ENCODE measurements at places on chromosomes 5 and 9. TPM values are rescaled to one million over a fixed set of nuclear protein-coding genes. Genes with fewer than 3 reads are reported as not detected.

GRCh38 chr9:128185979-128186965, 5.1 kb downstream of the CIZ1 start:
- DNase-seq: no peak

DNA sequence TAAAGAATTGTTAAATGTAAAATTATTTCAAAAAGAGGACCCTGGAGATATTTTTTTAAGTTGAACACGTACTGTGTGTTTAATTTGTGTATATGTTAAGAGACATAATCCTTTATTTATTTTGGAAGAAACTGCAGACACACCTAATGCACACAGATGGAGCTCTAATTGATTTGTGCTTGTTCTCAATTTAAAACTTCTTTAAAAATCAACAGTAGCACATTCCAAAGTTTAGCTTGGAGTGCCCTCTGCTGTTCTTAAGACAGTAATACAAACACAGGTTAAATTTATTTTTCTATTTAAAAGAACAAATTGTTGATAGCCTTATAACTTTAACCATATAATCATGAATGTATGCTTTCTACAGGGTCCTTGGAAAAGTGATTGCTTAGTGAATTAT, 277.6 kb upstream of the ADAMTS16 start:
- DNase-seq: peak; percentile 14

DNA sequence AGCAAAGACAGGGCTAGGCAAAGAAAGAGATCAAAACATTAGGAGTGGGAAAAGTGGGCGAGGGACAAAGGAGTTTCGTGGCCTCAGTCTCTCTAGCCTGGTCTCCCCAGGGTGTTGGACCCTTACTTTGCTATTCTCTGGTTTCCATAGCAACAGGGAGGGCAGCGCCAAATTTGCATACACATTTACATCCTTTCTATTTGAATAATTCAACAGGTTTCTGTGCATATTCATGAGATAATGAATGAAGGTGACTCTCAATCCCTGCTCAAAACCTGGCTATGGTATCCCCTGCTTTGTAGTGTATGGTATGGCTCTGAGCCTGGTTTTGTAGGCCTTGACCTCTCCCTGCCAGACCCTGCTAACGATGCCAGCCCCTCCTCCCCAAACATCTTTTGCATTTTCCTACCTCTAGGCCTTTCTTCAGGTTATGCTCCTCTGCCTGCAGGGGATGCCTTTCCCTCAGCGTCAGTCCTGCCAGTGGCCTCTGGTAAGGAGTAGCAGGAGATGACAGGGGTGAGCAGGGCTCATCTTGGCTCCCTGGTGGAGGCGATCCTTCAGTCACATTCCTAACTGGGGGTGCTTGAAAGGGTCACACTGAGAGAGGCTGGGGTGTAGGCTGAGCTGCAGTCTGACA, 9.8 kb downstream of the RPP25L start:
- no peak for DNase-seq

DNA sequence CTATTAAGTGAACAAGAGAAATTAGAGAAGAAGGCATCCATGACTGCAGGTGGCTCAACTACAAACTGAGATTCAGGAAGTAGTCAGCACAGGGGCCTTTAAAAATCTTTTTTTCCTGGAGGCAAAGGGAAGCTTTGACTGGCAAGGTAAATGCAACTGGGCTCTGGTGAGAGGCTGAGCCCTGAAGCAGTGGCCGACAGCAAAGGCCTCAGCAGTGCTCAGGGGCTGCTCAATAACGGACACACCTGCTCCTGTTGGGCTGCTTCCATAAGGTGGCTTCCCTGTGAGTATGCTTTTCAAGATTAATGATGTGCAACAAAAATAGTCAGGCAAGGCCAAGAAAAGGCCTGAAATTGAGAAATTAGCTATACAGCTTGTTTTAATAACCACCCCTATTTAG, 134.2 kb upstream of the RGMB start:
- no peak for DNase-seq

GRCh38 chr9:107218829-107219485, 64.1 kb upstream of the RAD23B start:
- no peak for DNase-seq

GRCh38 chr5:178113141-178113787, at the start of gene N4BP3:
N4BP3 (plus strand) TSS chr5:178113532; CDS start chr5:178119584, 6,052 bp downstream.
- peak; percentile 82 for DNase-seq

DNA sequence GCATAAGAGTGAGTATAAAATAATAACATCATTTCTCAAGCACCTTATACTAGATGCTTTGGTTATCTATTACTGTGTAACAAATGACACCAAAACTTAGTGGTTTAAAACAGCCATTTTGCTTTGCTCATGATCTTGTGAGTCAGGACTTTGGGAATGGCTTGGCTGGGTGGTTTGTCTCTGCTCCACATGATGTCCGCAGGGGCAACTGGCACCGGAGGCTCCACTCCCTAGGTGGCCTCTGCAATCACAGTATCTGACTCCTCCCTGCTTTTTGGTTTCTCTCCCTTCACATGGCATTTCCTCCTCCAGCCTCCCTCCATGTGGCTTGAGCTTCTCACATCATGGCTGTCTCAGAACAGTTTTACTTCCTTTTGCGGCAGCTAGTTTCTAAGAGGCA, 259.5 kb downstream of the GAS1 start:
- DNase-seq: no peak

DNA sequence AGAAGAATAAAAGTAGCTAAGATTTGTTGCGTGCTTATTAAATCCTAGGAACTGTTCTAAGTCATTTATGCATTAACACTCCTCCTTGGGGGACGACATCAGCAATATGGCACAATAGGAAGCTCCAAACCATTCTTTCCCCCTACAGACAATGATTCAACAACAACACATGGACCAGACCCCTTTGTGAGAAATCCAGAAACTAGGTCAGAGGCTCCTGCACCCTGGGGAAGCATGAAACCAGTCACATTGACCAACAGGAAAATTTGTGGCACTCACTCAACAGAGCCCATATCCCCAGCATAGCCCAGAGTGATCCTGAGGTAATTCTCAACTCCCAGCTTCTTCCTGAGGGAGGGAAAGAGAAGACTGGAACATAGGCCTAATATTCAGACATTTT, 294.4 kb downstream of the HINT1 start:
- no peak for DNase-seq

DNA sequence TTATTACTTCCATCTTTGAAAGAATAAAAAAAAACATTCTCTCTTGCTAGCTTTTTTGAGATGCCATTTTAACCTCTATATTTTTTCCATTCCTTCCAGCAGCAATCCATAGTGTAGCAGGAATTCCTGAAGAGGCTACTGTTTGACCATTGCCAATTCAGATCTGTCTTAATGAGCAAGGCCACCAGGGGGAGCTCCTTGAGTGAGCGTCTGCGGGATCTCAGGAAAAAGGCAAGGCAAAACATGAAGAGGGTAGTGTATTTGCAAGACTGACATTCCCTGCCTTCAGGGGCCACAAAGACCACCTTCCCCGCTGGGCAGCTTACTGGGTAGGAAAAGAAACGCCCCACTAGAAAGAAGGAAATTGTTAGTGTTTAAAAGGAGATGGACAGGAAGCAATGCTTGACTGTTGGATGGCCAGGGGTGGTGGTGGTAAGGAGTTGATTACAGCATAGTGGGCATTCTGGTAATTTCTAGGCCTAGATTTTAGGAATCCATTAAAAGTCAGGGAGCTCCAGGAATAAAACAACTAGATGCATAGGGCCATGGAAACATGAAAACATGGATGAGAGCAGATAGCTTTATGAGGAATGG, 206.6 kb upstream of the HAPLN1 start:
- DNase-seq: peak; percentile 23

DNA sequence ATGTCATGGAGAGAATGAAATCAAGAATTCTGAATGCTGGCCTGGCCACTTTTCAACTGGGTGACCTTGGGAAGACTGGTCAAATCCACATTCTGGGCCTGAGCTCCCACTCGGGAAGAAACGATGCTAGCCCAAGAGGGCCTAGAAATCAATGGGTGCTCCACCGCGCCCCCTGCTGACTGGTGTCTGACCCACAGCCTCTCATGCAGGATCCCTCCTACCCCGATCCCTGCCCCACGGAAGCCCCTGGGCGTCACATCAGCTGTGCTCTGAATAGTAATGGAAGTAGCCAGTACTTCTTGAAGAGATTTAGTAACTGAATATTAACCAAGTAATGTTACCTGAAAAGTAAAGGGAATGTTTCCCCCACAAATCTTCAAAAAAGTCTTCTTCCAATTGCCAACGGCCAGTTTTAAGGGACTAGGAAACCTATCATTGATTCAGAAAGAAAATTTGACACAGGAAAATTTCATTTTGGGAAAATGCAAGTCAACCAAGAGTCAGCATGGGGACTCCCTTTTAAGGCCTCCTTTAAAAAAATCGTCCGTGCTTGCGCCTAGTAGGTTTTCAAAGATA, 43.9 kb downstream of the CRB2 start:
- DNase-seq: no peak

- DNase-seq: no peak
Observed at GRCh38 chr9:109193974-109194556, 27.0 kb upstream of the FRRS1L start.

DNA sequence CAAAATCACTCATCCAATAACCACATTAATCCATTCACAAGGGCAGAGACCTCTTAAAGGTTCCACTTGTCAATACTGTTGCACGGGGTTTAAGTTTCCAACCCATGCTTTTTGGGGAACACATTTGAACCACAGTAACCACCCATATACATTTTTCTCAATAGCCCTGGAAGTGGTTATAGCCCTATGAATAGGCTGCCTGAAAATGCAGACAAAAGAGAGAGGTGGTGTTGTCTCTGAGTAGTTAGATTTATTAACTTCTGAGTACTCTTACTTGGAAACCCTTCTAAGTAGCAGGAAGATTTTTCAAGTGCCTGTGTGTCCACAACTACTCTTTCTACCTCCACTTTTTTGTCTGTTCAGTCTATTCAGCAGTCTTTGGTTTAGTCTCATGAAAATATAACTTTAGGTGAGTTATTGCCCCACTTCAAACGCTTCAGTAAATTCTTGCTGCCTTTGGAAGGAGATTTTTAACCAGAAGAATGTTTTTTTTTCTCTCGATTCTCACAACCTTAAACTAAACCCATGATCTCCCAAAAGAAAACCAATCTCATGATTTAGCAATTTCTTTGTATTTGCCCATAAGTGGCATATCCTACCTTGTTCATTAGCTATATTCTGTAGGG, 42.6 kb downstream of the ARHGEF28 start:
- DNase-seq: no peak

GRCh38 chr5:123094919-123095797, 6.1 kb downstream of the PRDM6 start:
- DNase-seq: no peak

DNA sequence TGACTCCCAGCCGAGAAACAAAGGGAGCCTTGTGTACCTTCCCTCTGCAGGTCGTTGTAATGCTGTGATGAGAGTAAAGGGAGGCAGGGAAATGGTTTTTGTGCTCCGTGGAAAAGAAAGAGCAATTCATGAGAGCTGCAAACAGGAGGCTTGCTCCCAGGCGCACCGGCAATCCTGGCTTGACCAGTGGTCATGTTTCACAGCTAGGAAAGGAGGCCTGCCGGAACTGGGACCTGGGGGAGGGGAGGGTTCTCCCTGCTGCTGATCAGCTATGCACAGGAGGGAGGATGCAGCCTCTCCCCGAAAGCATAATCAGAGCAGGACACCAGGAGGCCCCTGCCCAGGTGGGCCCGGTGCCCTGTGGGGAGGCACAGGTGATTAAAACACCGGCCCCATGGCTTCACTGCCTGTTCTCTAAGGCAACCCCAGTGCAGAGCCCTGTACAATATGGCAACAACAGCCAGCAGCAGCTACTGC, 131.3 kb downstream of the ZDHHC21 start:
- DNase-seq: peak; percentile 47

DNA sequence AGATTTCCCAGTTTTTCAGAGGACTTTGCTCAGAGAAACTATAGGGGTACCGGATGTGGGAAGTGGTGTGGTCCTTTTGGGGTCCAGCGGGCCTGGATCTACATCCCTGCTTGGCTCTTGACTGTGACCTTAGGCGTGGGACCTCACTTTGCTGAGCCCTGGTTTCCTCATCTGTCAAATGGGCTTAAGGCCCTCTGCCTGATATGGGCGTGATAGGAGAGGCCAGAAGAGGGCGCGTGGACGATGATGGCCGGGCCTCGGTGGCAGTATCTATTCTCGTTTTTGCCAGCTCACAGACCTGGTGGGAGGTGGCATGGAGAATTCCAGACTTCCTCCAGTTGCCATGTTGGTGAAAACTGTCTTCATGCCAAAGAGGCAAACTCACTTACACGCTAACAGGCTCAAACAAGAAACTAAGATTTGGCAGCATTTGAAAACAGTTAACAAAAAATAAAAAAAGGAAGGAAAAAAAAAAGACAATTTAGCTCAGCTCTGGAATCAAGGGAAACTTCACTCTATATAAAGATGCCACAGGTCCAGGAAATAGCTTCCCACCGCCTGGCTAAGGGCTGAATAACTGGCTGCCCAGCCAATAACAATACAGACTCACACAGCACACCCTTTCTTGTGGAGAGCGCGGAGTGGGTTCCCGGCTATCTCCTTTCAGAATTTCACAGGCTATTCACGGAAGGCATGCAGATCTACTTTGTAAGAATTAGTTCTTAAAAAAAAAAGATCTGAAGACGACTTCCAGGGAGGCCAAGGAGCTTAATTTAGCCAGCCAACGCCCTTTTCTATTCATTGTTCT, 1.7 kb downstream of the SH3PXD2B start:
- DNase-seq: peak; percentile 56

The LRRC70 gene
- 1.2 TPM for total RNA-seq

The SLC9A3 gene
- total RNA-seq: 1.0 TPM

The FIBCD1 gene
- 0.67 TPM for total RNA-seq

The STPG3 gene
- total RNA-seq: not detected

The PCDHB5 gene
- 0.12 TPM for total RNA-seq

The MEIKIN gene
- total RNA-seq: not detected

The IL3 gene
- total RNA-seq: not detected

The C1QTNF2 gene
- not detected for total RNA-seq

The EFNA5 gene
- 27.8 TPM for total RNA-seq

The RNF183 gene
- not detected for total RNA-seq
